ENCODE measurements at places on chromosomes 5 and 9.

DNA sequence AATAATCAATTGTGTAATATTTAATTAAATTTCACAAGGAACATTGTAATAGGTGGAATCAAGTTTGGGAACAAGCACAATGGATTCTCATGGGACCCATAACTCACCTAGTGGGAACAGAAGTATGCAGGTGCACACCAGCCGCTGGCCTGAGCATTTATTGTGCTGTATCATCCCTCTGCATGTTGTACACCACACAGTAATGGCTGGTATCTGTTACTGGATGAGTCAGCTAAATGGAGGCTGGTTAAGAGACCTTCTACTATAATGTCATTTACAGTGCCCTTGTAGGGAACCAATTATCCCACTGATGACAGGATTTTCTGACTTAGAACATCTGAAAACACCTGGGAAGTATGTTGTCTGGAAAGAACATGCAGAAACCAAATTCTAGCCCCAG, 3.2 kb upstream of the MAP3K1 start:
- no peak for DNase-seq

DNA sequence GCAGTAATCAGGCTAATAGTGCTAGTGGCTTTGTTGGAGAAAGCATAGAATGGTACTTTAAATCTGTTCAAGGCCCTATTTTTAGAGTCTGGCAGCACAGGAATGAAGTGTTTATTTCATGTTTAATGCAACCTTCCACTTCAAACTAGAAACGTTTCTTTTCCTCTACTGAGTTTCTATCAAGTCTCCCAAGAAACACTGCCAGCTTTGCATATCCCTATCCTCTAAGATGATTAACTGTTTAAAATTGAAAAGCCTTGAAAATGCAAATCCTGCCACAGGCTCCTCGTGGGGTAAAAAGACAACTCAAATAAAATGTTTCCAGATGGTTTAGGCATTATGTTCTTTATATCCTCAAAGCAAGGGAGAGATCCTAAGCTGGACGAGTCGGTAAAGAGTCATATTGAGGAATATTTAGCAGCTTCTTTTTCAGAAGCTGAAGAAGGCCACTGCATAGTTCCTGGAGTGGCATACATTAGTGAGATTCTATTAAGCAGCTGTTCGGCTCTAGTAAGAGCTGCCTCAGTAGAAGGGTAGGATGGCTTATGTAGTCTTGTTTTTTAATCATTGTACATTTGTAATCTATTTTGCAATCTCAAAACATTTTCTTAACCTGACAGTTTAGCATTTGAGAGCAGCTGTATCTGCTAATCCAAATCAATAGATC, 251.2 kb downstream of the CHSY3 start:
- DNase-seq = no peak

DNA sequence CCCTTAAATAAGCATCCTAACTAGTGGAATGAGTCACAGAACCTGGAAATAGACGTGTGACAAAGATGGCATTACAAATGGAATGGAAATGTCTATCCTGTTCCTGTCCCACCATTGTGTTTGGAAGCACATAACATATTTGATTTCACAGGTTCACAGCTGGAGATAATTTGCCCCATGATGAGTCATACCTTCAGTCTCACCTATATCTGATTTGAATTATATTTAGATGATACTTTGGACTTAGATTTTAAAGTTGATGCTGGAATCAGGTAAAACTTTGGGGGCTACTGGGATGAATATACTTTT, 92.5 kb downstream of the CEMIP2 start:
- no peak for DNase-seq

DNA sequence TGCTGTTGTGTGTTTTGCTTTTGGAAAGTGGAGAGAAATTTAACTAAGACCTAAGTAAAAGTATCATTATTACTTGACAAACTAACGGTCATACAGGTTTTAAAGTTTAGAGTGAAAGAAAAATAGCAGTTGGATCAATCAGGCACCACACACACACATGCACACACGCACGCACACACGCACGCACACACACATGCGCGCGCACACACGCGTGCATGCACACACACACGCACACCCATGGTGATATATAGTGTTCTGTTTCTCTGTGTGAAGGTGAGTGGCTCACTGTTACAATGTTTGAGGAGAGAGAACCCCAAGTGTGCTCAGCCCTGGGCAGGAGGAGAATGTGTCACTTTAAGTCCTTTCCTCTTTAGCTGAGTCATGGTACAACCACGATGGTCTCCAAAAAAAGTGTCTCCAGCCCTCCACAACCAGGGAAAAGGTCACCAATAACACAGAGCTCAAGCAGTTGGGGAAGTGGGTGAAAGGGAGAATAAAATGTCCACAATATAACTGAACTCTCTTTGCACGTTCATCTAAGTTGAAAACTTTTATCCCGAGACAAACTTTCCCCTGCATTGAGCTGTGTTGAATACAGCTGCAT, 3.2 kb downstream of the ZNF366 start:
- DNase-seq = no peak

- DNase-seq = no peak
Observed at GRCh38 chr9:101468116-101468515, 32.5 kb upstream of the ALDOB start.

GRCh38 chr5:93608855-93609254, 25.8 kb downstream of the NR2F1 start:
- DNase-seq = no peak

DNA sequence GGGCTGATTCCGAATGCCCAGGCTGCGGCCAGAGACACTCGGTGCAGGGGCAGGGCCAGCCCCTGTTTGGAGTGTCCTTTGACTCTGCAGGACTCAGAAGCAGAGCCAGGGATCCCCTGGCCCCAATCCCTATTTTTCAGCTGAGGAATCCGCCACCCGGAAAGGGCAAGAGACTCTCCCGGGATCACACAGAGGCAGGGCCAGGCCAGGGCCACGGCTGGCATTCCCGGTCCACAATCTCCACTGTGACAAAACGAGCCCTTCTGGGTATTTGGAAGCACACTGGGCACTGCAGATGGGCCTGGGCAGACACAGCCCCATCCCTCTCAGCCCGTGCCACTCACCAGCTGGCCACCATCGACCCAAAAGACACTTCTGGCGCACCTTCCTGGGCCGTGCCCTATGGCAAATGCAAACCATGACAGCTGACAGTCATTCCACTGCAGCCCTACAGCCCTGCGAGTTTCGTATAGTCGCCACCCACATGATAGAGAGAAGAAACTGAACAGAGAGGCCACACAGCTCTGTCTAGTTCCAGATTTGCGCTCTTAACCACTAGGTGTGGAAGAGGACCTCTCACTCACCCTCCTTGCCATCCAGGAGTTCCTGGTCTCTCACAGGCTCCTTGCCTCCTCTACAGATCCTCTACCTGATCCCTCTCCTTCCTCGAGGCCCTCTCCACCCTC, 13.3 kb downstream of the NR5A1 start:
- no peak for DNase-seq

- no peak for DNase-seq
Observed at GRCh38 chr5:113989913-113990305, 372.0 kb upstream of the KCNN2 start.

GRCh38 chr5:99878830-99879229, 656.3 kb upstream of the FAM174A start:
- no peak for DNase-seq

DNA sequence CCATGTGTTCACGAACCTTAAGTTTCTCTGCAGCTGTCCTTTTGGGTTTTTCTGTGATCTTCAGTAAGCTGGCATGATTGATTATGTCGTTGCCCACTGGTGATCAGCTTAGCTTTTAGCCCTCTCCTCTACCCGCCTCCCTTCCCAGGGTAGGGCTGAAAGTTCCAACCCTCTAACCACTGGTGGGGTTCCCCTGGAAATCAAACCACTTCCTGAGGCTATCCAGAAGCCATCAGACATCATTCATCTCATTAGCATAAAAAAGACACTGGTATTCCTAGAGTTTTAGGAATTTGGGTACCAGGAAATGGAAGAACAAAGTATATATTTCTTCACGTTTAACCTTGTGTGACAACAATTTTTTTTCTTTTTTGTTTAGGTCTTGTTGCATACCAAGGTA, 29.8 kb downstream of the SPIN1 start:
- no peak for DNase-seq

GRCh38 chr9:94847486-94847885, 121.0 kb downstream of the AOPEP start:
- DNase-seq = no peak

GRCh38 chr9:37464426-37465248, 613 bp downstream of the ZBTB5 start:
- peak; percentile 76 for DNase-seq

DNA sequence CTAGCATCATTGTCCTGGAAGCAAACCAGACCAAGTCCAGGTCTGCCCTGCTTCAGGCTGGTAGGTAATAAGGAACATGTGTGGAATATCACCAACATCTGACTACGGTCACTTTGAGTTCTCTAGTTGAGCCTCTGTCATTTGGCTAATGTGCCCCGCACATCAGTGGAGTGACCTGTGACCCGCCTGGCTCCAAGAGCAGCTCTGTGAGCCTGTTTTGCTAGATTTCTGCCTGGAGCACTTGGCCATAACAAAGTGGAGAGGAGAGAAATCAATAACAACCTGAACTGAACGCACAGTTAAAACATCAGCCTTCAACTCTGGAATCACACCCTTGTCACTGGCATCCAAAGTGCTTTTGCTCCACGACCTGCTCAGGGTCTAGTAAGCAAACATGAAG, 115.7 kb downstream of the PPP2R2B start:
- DNase-seq = no peak

DNA sequence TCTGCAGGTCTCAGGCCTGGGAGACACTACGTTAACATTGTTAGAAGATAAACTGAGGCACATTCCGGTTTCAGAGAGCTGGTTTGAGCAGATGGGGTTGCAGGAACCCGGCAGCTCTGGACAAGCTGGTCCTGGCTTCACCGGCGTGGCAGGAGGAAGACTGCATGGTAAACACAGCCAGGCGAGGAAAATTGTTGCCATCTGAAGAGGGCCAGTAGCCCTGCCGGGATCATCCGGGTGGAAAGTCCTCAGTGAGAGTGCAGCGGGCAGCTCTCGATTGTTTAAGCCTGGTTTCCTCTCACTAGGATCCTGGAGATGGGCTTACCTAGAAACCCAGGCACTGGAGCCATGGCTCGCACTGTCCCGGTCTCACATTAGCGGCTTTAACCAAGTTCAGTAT, 226.9 kb downstream of the IRX2 start:
- no peak for DNase-seq

DNA sequence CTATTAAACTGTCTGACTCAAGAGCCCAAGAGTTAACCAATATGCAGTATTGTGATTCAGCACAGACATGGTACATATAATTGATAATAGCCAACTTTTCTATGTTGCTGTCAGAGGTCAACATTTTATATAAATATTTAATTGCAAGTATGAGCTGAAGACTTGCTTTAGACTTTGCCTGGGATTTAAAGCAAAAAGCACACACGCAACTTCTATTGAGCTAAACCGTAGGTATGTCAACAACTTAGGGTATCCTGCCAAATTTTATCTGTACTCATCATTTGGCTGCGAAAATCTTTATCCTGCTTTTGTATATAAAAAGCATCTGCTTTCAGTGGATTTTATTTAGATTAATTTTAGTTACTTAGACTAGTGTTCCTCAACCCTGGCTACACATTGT, 27.4 kb downstream of the UHRF2 start:
- DNase-seq = no peak

DNA sequence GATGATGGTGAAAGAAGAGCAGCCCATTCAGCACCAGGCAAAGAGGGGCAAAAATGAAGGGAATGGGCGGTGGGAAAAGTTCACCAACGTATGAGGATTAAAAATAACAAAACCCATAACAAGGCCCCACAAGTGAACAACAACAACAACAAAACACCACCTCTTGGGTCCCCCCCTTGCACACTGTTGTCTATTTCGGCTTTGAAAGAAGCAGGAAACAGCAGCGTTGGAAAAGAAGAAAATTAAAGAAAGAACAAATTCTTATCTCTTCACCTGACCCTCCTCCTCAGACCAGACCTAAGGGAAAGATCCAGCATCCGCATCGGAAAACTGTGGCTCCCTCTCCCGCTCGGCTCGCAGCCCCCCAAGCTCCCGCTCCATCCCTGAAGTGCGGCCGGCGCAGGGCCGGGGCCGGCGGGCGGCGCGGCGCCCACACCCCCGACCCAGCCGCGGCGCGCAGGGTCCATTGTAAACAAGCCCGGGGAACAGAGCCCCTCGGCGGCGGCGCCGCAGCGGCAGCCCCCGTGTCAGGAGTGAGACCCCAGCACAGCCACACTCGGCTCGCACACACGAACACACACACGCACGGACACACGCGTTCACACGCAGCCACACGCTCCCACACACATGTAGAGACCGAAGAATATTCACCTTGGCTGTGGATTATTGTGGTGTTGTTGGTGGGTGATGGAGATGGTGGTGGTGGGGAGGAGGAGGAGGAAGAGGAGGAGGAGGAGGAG, 535 bp downstream of the RFX3 start:
- DNase-seq = no peak

DNA sequence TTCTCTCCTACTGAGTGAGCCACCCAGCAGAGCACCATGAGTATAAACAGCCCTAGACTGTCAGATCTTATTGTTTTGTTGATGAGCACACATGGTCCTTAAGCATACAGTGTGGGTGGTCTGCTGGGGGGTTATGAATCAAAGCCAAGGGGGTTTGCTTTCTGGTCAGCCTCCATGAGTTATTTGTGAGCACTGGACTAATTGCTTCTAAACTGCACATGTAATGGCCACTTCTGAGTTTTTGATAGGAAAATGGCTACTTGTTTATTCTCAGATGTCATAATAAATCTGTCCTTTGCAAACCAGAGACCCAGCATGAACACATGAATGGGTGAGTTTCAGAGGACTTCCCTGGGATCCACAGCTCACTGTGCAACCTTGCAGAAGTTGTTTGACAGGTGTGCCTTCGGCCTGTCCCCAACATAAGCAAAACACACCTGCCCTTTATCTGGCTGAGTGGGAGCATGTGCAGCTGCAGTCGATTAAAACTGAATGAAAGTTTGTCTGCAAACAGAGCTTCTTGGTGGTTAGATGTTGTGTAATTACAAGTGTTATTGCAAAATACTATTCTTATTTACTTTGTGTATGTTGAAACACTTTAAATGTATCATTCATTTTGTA, 35.9 kb downstream of the MAMDC2 start:
- no peak for DNase-seq

- DNase-seq = no peak
Observed at GRCh38 chr9:136795000-136795348, 1.2 kb upstream of the CCDC183 start.

DNA sequence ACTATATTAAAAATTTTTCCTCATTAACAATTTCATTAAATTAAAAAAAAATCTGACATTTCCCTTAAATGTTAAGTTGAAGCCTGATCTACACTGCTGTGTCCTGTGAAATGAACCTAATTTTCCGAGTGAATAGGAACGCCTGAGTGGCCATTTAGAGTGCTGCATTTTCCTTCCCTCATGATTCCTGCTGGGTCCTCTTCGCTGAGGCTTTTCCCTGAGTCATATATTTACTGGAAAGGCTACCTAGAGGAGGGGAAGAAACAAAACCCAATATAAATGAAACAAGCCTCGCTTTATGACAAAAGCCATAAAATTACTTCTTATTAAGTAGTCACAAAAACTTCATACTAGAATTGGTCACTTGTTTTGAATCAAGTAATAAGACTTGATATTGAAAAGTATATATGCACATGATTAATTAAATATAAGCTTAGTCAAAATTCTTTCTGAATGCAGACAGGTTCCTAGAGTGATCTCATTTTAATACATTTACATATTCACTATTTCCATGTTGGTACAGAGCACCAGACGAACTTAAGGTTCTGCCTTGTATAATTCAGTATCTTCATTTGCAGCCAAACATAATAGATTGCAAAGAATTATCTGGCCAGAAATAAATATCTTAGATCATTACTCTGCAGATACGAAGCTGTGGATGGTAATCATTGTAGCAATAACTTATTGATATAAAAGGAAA, 6.3 kb upstream of the ISCA1 start:
- no peak for DNase-seq
